Stimulated activated CD8-positive, alpha-beta memory T cell treated with anti-CD3 and anti-CD28 coated beads, Interleukin-2, amount 100 ng/mL, for 48 hours (primary cell): ENCODE measurements at places on chromosomes 5 and 9.

DNA sequence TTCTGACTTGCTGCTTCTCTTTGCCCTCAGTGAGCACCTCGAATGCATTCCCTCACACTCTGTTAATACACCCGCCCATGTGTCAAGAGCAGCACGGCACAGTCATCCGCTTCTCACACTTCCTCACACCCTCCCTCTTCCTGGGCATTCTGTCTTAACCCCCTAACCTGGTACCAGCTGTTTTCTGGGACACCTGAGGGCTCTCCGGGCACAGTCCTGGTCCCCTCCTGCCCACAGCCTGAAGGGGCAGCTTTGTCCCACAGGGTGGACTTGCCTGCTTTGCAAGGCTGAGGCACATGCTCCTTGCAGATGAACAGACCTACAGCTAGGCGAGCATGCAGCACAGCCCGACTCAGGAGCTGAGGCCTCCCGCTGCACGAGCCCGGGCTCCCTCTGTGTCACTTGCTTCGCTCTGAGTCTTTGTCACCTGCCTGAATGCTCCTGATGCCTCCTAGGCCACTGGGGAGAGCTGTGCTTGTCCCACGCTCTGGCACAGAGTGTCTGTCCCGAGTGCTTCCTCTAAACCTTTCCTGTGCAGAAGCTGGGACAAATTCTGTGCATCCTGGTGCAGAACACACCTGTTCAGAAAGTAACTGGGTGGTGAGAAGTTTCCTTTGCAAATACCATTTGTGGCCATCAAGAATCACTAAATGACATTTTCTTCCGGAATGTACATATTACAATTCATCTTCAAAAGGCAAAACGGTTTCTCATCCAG, 47.8 kb downstream of the AHRR start:
- no peak for DNase-seq

DNA sequence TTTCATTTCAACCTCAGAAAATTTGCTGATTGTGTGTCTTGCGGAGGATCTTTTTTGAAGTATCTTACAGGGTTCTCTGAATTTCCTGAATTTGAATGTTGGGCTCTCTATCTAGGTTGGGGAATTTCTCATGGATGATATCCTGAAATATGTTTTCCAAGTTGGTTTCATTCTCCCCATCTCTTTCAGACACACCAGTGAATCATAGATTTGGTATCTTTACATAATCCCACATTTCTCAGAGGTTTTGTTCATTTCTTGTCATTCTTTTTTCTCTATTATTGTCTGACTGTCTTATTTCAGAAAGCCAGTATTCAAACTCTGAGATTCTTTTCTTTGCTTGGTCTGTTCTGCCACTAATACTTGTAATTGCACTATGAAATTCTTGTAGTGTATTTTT, 456.9 kb downstream of the PRELID2 start:
- no peak for DNase-seq

DNA sequence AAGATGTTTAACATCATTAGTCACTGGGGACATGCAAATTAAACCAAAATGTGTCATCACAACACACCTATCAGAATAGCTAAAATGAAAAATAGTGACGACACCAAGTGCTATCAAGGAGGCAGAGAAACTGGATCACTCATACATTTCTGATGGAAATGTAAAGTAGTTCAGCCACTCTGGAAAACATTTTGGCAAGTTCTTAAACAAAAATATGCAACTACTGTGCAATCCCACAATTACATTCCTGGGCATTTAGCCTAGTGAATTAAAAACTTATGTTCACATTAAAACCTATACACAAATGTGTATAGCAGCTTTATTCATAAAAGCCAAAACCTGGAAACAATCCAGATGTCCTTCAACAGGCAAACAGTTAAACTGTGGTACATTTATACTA, 53.1 kb downstream of the SVEP1 start:
- no peak for DNase-seq

GRCh38 chr5:51986733-51987132, 603.5 kb downstream of the ISL1 start:
- no peak for DNase-seq

DNA sequence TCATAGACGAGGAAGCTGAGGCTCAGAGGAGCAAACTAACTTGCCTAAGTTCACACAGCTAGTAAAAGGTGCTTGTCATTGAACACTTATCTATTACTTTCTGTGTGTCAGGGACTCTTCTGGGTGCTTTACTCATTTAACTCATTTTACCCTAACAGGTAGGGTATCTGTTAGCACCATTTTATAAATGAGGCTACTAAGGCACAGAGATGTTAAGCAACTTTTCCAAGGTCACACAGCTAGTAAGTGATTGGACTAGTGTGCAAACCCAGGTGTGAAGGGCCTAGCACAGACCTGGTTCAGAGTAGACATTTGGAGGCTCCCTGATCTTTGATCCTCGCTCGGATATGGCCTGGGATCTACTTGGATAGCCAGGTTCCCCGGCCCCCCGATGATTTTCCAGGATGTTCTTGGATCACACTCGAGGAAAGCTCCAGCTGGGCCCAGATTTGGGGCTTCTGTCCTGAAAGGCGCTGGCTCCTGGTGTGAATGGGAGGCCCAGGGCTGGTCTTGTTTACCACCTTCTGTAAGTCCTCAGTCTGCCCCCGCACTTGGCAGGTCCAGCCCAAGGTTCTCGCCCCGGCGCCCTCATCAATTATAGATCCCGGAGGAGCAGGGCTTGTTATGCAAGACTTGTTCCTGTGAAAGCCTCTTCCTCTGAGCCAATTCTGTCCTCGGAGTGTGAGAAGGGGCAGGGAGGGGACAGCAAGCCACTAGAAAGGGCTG, 37.5 kb downstream of the GSN start:
- no peak for DNase-seq

- DNase-seq = no peak
Observed at GRCh38 chr5:54645882-54646355, 128.4 kb downstream of the SNX18 start.

DNA sequence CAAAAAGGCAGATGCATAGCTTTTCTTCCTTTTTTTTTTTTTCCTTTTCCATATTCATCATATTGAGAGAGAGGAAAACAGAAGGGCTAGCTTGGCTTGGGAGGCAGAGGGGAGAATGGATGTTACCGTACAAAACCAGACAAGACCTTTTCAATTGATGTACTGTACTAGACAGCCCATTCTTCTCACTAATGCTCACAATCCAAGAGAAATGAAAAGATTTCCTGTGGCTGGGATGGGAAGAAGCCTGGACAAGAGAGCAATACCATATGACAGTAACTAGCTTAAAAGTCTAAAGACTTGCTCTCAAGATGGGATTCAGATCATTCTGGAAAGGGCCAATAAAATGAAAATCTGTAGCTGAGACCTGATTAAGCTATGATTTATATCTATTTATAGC, 3.4 kb downstream of the CEMIP2 start:
- DNase-seq = no peak

DNA sequence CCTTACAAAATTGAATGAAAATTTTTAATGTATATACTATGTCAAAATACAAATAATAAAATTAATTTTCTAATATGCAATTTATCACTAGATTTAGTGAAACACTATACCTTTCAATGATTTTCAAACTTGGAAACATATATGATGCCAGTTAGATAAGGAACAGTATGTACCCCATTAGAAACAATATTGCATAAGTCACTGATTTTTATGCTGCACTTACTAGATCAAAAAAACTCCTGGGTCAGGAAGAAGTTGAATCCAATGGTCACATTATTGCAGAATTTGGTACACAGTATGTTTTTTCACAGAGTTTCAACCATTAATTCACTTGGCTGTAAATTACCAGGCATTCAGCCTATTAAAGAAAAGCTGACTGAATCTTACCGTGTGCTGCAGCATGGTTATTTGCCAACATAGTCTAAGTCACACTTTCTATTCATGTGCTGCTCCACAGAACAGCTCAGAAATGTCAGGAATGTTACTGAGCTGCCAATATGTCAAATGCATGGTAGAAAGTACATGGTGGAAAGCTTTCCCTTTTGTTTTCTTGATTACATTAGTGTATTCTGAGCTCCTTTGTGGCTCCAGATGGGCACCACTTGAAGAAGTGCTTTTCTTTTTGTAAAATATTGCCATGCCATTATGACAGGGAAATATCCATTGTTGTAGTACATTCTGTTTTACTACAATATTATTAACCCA, 9.9 kb upstream of the PRR16 start:
- no peak for DNase-seq

DNA sequence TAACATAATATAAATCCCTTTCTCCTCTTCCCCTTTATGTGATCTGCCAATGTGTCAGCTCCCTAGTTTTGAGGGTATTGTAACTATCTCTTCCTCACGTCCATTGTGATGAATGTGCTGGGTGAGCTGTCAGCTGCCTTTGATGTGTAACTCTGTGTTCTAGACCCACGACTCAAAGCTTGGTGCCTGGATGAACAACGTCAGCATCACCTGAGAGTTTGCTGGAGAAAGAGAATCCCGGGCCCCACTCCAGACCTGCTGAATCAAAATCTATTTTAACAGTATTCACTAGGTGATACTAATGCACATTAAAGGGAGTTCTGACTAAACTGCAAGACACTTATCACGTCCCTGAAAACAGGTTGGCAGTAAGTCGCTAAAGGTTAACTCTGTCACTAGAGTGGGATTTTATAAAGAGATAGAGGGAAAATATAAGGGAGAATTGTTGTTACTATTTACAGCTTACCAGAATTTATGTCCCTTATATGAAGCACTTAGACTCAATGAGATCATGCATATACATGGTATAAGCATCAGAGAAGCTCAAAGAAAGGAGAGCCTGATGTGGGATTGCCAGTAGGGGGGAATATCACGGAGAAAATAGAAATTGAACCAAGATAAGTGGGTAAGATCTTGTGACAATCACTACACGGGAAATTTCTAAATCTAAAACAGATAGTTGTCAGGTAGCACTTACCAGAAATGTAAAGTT, 423.8 kb upstream of the SLC30A5 start:
- DNase-seq = no peak

- DNase-seq = no peak
Observed at GRCh38 chr5:148374690-148375360, 8.9 kb upstream of the FBXO38 start.

- no peak for DNase-seq
Observed at GRCh38 chr5:175889910-175890684, 18.7 kb downstream of the CPLX2 start.

DNA sequence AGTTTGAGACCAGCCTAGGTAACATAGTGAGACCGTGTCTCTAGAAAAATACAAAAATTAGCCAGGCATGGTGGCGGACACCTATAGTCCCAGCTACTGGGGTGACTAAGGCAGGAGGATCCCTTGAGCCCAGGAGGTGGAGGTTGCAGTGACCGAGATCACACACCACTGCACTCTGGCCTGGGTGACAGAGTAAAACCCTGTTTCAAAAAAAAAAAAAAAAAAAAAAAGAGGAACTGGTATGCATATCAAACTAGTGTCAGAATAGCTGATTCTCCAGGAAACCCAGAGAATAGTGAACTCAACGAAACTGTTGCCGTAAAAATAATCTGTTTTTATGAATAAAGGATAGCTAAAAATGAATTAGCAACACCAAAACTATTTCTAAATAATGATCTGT, 126.6 kb upstream of the BASP1 start:
- no peak for DNase-seq

GRCh38 chr9:4939118-4939561, 45.9 kb upstream of the JAK2 start:
- DNase-seq = no peak

- DNase-seq = no peak
Observed at GRCh38 chr9:27131731-27132130, 22.7 kb downstream of the TEK start.

- DNase-seq = no peak
Observed at GRCh38 chr9:101403516-101404285, 5.0 kb downstream of the ZNF189 start.

DNA sequence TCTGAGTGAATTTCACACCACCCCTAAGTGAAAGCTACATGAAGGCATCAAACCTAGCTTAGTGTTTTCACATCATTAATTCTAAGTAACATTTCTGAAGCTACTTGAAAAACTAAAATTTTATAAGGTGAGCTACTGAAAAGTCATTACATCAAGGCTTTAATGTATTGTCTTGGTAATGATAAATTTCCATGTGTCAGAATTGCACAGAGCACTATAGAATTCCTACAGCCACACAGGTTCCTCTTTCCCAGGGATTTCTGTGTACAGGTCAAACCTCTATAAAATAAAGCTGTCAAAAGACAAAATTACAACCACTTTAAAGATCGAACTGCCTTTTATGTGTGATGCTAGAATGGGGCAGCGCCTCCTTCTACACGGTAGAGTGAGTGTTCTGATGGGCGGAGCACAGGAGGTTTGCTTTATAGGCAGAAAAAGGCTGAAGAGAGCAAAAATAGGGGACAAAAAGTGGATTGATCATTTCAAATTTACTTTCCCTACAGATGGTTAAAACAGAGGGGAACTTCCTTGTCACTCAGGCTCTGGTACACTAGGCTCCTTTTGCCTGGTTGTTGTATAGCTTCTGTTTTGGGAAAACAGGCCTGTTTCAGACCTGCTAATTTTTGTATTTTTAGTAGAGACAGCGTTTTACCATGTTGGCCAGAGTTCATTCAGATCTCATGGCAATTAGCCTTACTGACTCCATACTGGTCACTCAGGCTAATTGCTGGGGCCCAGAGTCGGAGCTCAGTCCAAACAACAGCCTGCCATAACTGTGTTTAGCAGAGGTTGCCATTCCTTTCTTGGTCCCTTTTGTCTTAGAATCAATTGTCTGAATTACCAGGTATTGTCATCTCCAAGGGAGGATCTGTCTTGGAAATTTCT, 102.5 kb upstream of the BASP1 start:
- DNase-seq = no peak

GRCh38 chr9:19568946-19569345, 160.1 kb downstream of the ACER2 start:
- DNase-seq = no peak

GRCh38 chr5:43833961-43834360, 231.0 kb downstream of the NNT start:
- DNase-seq = no peak

GRCh38 chr5:157067005-157067404, 8.1 kb upstream of the HAVCR1 start:
- no peak for DNase-seq

GRCh38 chr9:110912419-110913291, 125.6 kb downstream of the LPAR1 start:
- DNase-seq = no peak

- no peak for DNase-seq
Observed at GRCh38 chr9:79433703-79434102, 138.1 kb upstream of the TLE4 start.

- DNase-seq = no peak
Observed at GRCh38 chr5:161865510-161865909, 17.6 kb downstream of the GABRA1 start.

- DNase-seq = no peak
Observed at GRCh38 chr9:121556580-121556979, 56.9 kb upstream of the GGTA1 start.

GRCh38 chr9:104746798-104747197, 685 bp upstream of the NIPSNAP3A start:
- DNase-seq = no peak

DNA sequence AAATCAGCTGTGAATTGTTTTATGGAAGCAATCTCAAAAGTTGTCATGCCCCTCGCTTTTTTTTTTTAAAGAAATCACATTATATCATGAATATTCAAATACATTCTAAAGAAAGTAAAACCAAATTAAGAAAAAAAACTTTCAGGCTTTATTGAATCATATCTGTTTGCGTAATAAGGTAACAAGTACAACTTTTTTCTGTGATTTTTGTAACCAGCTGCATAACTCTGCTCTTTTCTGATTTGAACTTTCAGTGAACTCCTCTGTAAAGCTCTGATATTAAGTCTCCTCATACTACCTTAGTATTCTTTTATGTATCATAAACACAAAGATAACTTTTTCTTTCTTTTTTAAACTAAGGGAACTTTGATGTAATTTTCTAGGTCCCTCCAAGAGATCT, 65.3 kb downstream of the CWC27 start:
- no peak for DNase-seq

GRCh38 chr5:6604341-6604740, 28.5 kb downstream of the NSUN2 start:
- no peak for DNase-seq
